ENCODE measurements at places on chromosomes 1 and 21. TPM values are rescaled to one million over a fixed set of nuclear protein-coding genes. Genes with fewer than 3 reads are reported as not detected.
A peak's percentile ranks its signal among the peaks of the same experiment; 100 is the strongest.

The FAM72A gene
- not detected for total RNA-seq

The SELP gene
- total RNA-seq = 0.70 TPM

The AMIGO1 gene
- total RNA-seq = 3.6 TPM

- DNase-seq = no peak
These were observed 14.0 kb upstream of the PODN start for GRCh38 chr1:53047737-53048736.

- no peak for DNase-seq
These were observed 25.0 kb upstream of the POU3F1 start for GRCh38 chr1:38071312-38072256.

DNA sequence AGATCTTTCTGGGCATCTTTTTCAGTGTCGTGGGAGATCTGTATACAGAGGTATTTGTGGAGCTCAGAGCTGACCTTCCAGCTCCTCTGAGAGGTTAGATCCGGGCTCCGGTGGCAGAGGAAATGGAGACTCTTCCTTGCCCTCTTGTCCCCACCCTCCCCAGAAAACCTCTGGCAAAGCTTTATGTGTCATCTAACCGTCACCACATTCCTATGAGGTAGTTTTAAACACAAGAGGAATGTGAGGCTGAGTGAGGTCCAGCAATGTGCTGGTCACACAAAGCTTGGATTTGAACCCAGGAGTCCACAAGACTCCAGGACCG lies 1.2 kb downstream of the CD160 start:
- DNase-seq = no peak

- DNase-seq = no peak
These were observed 83.0 kb upstream of the AK4 start for GRCh38 chr1:65064981-65065380.

- peak; percentile 6 for DNase-seq
These were observed 20.9 kb downstream of the SLC26A9 start for GRCh38 chr1:205922314-205922713.

GRCh38 chr1:70358921-70359564 lies 4.5 kb upstream of the ANKRD13C start:
- no peak for DNase-seq

GRCh38 chr1:157249326-157249725 lies 111.1 kb upstream of the ETV3 start:
- DNase-seq = no peak
